ENCODE measurements at places on chromosomes 4 and X.

DNA sequence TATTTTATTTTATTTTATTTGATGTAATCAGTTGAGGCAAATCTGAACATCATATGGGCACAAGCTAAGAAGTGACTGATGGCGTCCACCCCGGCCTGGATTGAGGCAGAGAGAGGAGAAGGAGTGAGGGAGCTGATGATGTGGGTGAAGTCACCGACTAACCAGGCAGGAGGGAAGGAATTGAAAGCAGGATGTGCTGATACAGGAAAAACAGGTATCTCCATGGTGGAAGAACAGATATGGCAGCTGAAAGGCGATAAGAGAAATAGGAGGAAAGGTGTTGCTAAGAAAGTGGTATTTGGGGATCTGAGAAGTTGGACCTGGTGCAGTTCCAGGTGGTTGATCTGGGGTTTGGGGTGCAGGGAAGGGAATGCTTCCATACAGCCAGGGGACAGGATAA is 37.6 kb upstream of the GYPB start:
- no peak for DNase-seq

- no peak for DNase-seq
These were observed 35.5 kb upstream of the FAT1 start for GRCh38 chr4:186758929-186759682.

- DNase-seq: no peak
These were observed 4.7 kb downstream of the HS3ST1 start for GRCh38 chr4:11424000-11424399.

- DNase-seq: no peak
These were observed 1491.2 kb downstream of the STIM2 start for GRCh38 chr4:28351826-28352225.

Data from cerebellar nuclear complex (tissue), 1 donor.